ENCODE measurements at places on chromosomes 6 and 20.

- DNase-seq: no peak
Measured at GRCh38 chr20:31915491-31916280, 36.2 kb downstream of the PDRG1 start.

DNA sequence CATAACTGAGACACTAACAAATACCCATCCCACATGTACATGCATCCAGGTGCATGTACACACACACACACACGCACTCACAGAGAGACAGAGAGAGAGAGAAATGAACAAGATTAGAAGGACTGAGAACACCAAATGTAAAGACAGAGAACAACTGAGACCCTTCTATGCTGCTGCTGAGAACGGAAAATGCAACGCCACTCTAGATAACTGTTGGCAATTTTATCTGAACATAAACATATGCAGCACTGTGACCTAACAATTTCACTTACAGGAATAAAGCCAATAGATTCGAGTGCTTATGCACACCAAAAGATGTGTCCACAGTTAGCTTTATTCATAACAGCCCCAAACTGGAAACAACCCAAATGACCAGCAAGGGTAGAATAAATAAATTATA is 103.8 kb upstream of the LY86 start:
- DNase-seq: no peak

DNA sequence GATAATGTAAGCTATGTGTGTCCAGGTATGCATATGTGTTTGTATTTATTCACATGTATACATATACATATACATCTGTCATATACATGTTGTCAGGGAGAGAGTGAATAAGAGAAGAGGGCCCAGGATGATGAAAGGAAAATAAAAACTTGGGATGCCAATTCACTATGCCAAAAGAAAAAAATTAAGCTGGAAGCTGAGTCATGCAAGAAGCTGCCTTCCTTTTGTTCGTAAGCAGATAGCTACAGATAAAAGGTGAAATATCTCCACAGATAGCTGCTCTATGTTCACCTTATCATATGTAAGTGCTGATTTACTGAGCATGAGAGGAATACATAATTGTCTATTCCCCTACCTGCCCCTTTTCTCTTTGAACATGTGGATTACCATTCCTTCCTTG is 579.9 kb downstream of the EPM2A start:
- no peak for DNase-seq

GRCh38 chr6:106431972-106432371 is 71.5 kb downstream of the CRYBG1 start:
- no peak for DNase-seq

- DNase-seq: peak; percentile 27
Measured at GRCh38 chr20:10667077-10667401, 6.8 kb downstream of the JAG1 start.

DNA sequence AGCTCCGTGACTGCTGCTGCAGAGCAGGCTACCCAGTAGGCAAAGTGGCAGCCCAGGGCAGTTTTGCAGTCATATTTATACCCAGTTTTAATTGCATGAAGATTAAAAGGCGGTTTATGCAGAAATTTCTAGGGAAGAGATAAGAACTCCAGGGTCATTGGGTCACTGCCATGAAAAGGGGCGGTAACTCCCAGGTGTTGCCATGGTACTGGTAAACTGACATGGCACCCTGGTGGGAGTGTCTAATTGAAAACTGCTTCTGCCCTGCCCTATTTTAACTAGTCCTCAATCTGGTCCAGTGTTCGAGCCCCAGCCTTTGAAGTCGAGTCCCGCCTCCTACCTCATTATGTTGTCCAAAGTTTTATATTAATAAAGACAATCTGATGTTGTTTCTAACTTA is 75.0 kb upstream of the FUCA2 start:
- no peak for DNase-seq

- DNase-seq: no peak
Measured at GRCh38 chr6:97293198-97293696, 10.2 kb upstream of the MMS22L start.

DNA sequence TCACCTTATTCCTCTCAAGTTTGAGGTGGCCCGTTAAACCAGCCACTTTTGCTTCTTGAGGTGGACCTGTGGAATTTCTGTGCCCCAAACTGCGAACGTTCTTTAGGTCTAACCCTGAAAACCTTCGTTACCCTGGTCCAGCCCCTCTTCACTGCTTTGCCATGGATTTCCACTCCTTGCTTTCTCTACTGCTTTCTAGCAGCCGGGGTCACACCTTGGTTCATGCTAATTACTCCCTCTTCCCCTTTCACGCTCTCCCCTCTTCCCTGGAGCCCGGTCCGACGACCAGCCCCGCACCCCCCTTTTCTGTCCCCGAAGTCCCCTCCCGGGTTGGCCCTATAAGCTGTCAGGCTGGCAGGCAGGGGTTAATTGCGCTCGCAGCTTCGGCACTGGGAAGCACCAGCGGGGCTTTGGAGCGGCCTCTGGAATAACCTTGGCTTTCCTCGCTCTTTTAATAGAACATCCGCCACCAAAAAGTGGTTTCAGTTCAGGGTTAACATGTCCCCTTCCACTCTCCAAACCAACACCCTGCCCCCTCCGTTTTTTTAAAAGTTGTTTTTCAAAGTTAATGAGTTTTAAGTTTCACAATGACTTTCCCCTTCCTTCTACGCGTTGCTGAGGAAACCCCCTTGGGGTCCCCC is 1.4 kb upstream of the HIVEP1 start:
- no peak for DNase-seq

DNA sequence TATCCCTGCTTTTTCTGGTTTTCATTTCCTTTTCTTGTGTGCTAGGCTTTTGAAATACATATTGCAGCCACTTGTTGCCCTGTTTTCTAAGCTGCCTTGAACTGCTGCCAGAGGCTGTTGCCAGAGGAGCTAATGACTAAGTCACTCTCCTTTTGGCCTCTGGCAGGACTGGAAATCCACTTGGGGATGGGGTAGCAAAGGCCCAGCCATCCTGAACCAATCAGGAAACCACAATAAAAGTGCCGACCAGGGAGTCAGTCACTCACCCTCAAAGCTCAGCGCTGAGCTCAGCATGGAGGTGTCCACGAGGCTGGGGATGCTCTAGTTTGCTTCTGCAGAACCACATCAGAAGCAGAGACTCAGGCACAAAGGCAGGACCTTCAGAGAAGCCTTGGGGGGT is 813.0 kb downstream of the DHX35 start:
- DNase-seq: peak; percentile 30

GRCh38 chr6:90403489-90404381 is 107.1 kb upstream of the BACH2 start:
- peak; percentile 60 for DNase-seq

DNA sequence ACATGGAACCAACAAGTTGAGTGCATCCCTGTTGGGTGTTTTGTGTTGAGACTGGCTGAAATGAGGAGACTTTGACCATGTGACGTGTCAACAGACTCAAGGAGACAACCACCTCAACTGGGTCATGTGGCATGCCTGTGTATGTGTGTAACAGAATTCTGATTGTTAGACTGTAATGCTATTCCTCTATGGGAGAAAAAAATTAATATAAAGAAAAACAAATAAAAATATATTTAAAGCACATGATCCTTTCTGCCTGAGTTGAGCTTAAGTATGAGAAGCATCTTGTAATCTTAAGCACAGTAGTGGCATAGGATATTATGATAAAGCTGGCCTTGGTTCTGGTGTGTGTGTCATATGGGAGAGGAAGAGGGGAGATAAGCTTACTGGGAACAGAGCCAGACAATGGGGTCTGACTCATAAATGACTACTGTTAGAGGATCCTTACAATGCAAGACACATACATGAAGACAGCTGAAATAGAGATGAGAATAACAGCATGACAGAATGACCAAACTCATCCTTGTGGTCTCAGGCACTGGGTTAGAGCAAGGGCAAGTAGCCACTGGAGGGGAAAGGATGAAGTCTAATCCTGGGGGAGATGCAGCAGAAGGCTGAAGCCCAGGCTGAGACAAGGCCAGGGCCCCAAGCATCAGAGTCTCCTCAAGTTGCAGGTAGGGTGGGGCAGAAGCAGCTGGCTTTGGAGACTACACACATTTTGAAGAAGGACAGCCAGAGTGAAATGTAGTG is 9.2 kb downstream of the TP53INP2 start:
- DNase-seq: no peak

DNA sequence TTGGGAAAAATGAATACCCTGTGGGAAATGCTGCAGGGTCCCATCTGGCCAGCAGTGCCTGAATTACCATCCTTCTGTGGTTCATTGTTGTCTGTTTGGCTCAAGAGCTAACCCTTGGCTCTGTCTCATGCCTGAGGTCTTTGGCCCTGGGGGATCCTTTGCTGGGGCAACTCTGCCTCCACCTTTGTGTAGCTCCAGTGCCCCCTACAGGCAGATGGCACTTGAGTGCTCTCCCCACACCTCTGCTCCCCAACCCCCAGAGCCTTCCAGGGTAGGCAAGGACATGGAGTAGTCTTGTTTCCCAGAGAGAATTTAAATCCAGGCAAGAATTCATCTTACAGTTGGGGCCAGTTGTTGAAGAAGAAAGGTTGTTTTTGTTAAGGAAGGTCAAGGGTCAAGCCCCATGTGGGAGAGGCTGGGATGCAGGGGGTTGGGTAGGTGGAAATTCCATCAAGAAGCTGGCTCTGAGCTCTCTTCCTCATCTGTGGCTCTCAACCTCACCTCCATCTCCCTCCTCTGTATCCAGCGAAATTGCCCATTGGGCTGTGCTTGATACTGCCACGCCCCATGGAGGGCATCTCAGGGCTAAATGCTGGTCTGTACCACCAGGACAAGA is 44.2 kb downstream of the ZNF831 start:
- no peak for DNase-seq

- peak; percentile 26 for DNase-seq
Measured at GRCh38 chr6:137258170-137258569, 39.0 kb upstream of the IFNGR1 start.

- DNase-seq: no peak
Measured at GRCh38 chr6:6248651-6249050, 71.8 kb downstream of the F13A1 start.

GRCh38 chr20:44792796-44793195 is 17.6 kb downstream of the RIMS4 start:
- DNase-seq: no peak

DNA sequence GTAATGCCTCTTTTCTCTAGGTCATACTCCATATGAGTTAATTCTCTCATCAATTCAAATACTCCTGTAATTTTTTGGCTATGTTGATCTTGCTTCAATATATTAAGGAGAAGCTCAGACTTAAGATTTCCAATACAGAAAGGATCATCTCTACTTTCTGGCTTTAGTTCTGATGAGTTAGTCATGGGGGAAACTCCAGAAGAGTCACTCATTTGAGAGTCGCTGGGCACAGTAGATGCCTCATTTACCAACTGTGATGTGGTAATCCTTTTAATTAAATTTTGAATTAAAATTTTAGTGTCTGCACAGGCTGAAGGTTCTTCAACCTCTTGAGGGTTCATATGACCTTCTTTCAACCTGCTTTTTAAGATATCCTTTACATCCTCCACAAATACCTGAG is 38.5 kb downstream of the DST start:
- no peak for DNase-seq

DNA sequence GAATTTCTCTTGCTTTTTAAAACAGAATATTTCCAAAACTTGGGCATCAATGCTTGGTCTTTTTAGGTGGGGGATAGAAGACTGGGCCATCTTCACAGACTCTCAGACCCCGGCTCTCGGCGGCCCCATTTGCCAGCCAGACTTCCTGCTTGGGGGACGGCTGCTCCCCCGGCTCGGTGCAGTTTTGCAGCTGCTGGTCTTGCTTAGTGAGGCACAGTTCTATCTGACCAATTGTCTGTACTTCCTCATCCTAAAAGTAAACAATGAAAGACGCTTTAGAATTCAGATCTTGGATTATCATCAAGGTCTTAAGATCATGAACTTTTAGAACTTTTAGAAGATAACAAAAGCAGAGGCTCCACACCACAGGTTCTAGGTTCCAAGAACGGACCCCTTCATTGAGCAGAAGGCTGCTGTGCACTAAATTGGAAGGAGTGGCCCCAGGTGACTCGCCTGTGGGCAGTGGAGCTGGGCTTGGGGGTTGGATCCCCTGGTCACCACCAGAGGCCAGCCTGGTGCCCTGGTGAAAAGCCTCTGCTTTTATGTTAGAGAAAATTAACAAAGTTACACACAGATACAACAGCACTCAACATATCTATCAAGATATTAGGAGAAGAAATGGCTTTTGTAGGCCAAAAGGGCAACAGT is 26.7 kb downstream of the RNASET2 start:
- no peak for DNase-seq

DNA sequence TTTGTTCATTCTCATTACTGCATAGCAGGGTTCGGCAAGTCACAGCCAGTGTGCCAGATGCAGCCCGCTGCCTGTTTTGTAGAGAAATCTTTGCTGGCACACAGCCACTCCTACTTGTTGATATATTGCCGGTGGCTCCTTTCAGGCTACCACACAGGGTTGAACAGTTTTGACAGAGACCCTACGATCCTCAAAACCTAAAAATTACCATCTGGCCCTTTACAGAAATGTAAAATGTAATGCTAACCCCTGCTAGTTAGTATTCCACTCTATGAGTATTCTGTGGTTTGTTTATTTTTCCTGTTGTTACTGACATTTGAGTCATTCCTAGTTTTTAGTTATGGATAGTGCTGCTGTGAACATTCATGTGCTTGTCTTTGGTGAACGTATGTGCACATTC is 11.5 kb downstream of the DHX35 start:
- no peak for DNase-seq

DNA sequence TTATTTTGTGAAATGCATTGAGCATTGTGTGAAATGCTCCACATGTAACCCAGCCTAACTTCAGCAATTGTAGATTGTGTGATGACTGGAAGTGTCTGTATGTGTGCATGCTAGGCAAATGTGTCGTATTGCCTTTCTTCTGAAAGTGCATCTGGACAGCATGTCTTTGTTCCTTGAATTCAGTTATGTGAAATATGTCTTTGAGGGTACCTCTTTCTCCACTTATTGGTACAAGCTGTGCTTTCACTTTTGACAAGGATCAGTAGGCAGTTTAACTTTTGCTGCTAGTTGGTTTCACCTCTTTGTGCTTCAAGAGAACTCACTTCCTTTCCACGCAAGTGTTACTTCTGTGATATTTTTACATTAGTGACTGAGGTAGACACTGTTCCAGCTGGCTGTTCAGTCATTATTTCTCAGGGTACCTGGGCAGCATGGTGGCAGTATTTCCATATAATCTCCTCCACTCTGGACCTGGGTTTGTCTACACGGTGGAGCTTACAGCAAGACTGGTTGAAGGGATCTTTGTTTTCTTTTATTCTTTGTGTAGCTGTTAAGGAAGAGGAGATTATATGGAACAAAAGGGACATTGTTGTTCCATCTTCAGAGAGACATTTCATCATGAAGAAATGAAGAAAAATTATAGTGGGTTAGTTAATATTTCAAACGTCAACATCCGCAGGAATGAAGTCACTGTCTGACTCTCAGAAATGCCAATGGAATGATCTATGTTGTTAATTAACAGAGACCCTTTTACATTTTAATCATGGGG is 175.4 kb downstream of the UTRN start:
- DNase-seq: no peak

DNA sequence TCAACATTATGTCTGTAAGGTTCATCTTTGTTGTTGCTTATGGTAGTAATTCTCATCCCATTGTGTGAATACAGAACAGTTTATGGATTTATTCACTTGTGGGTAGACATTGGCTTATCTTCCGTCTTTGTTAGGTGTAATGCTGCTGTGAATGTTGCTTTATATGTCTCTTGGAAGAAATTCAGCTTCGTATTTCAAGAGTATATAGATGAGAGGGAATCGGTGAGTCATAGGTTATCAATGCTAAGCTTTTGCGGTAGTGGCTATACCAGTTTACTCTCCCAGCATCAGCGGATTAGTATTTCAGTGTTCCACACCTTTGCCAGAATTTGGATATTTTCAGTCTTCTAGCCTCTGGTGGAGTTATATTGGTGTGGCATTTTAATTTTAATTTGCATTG is 77.8 kb downstream of the ZFAND3 start:
- DNase-seq: no peak
